ENCODE measurements at places on chromosomes 11 and 22.
A peak's percentile ranks its signal among the peaks of the same experiment; 100 is the strongest.

- no peak for DNase-seq
Measured at GRCh38 chr22:49052560-49052959, 775.1 kb downstream of the BRD1 start.

DNA sequence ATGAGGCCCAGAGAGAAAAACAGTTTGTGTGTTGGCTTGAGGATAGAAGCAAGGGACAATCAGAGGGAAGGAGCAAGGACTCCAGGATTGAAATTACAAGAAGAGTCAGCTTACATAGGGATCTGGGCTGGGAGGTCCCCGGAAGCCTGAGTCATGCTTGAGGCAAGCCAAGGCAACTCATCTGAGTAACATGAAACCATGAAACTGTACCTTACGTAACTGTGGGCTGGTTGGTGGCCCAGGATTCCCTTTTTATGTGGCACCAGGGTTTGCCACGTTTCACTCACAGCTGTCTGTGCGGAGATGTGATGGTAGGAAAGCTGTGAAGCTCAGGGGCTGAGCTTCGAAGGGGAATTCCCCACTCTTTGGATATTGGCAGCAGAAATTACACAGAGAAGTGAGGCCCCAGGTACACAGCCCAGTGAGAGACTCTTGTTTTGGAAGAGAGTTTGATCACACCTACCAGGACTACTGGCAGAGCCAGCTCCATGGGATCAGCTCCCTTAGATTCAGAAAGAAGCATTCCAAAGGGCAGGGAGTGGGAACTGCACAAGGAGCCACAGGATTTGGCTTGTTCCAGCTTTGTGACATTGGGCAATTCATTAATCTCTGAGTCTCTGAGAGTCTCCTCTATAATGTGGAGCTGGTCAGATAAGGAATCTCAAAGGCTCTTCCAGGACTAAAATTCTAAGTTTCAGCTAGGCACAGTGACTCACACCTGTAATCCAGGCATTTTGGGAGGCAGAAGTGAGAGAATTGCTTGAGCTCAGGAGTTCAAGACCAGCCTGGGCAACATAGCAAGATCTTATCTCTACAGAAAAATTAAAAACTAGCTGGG is 7.8 kb downstream of the SLC5A1 start:
- DNase-seq = peak; percentile 69

- DNase-seq = no peak
Measured at GRCh38 chr22:29641700-29642330, 38.4 kb downstream of the NF2 start.

GRCh38 chr11:28757725-28758515 is 649.7 kb downstream of the METTL15 start:
- no peak for DNase-seq

GRCh38 chr11:12998336-12998735 is 10.8 kb upstream of the RASSF10 start:
- DNase-seq = no peak

- DNase-seq = no peak
Measured at GRCh38 chr11:57787920-57788702, 26.5 kb downstream of the CTNND1 start.

GRCh38 chr22:25142102-25142501 is 57.6 kb upstream of the CRYBB3 start:
- DNase-seq = no peak

DNA sequence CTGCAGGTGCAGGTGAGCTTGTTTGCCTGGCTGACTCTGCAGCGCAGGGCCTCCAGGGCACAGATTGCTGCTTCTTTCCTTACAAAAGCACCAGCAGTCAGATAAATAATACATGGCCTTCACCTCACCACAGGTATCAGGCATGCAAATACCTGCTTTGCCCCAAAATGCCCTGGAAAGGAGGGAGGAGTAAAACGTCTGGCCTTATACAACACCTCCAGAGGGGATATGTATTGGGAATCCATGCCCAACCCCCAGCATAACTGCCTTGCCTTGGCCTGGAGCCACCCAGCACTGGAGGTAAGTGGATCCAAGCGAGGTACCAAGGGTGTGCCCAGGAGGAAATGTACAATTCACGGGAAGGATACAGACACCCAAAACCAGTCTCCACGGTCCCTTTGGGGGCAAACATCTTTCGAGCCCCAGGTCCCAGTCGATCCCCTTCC is 860 bp downstream of the TMEM184B start:
- peak; percentile 39 for DNase-seq

DNA sequence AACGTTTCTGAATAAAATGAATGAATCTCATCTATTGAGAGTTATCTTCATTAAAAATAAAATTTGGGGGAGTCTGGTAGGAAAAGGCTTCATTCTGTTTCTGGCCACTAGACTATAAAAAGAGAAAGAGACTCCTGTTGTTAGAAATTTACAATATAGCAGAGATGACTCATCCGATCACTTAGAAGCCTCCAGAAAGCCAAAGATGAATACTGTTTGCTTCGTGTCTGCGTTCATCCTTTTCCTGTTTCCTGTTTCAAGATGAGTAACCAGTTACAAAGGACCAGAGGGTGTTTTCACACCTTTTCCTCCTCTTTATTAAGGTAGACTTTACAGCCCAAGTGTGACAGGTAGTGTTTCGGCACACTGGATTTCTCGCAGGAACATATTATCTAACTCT is 1120.7 kb downstream of the LRRC4C start:
- DNase-seq = no peak

GRCh38 chr11:117300283-117300663 is 9.1 kb downstream of the BACE1-AS start:
- DNase-seq = no peak

GRCh38 chr22:25354456-25354855 is 135.0 kb downstream of the CRYBB2 start:
- DNase-seq = no peak

- no peak for DNase-seq
Measured at GRCh38 chr11:80031014-80031600, 590.3 kb upstream of the TENM4 start.

DNA sequence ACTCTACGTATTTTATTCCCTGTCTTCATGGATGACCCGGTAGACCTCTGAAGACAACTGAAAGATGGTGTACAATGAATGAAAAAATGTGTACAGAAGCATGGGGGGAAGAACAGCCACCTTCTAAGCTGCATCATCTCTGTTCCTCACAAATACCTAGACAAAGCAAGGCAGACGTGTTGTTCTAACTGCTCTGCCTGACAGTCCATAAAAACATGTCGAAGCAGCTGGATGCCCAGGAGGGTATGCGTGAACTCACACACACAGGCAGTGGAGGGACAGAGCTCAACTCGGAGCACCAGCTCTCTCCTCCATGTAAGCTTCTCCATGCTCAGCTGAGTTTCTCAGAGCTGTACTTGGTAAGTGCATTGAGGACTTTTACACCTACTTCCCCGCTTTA is 327.4 kb downstream of the CTTN start:
- DNase-seq = no peak

DNA sequence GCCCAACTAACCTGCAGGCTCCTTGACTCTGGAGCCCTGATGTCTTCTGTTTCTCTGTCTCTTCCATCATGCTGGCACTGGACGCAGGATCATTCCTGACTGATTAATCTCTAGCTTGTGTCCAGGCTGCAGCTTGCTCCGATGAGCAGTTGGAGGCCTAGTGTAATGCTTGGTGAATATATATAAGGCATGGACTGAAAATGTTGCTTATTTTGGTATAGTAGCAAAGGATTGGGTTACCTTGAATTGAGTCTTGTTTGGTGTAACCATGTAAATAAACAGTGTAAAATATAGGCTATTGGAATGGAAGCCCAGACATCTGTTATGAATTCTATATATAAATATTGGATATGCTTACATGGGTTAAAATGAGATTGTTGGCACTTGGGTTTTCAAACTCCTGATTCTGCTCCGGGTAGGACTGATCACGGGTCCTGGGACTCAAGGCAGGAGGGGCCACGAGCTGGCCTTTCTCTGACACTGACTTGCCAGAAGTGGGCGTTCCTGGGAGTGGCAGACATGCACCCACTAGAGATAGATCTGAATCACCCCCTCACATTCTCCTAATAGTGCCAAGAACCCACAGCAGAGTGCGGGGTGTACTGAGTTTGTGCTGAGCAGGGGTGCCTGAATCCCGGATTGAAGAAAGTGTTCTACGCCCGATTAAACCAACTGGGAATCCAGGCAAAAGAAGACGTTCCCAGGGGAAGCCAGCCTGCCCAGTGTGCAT is 25.8 kb downstream of the LRP5 start:
- no peak for DNase-seq
